ENCODE measurements at places on chromosomes 7 and 10.

- DNase-seq, result no peak
These were observed 371.9 kb downstream of the LRRTM3 start for GRCh38 chr10:67297637-67298181.

- DNase-seq, result peak; percentile 7
These were observed 988.6 kb downstream of the SORCS1 start for GRCh38 chr10:106175760-106176377.

GRCh38 chr10:114220281-114220680, 18.8 kb upstream of the VWA2 start:
- no peak for DNase-seq

DNA sequence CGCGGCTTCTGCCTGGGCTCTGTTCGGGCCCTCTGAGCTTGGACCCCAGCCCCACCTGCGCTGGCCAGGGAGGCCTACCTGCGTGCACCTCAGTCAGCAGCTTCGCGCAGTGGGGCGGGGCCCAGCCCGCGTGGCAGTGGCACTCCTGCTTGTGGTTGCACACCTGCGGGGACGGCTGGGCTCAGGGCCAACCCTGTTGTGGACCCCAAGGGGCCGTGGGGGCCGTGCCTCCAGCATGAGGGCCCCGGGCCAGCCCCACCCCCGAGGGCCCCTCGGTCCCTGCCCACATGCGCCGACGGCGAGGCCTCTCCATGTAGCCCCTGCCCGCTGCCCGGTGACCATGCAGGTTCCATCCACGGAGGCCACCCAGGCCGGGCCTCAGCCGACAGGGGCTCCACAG, 7.3 kb downstream of the ADAM8 start:
- no peak for DNase-seq

DNA sequence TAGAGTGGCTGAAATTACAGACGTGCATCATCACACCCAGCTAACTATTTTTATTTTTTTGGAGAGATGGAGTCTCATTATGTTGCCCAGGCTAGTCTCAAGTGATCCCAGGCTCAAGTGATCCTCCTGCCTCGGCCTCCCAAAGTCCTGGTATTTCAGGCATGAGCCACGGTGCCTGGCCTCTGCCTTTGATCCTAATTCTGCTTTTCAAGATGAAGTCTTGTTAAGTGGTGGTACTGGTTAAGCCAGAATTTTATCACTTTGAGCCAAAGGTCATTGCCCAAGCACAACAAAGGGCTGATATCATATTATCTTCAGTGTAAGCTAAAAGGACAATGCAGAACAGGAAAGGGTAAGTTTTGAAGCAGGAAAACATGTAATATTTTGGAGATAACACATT, 64.2 kb downstream of the MYOF start:
- no peak for DNase-seq

- DNase-seq, result no peak
These were observed 247.7 kb downstream of the MAD1L1 start for GRCh38 chr7:1985042-1985441.

DNA sequence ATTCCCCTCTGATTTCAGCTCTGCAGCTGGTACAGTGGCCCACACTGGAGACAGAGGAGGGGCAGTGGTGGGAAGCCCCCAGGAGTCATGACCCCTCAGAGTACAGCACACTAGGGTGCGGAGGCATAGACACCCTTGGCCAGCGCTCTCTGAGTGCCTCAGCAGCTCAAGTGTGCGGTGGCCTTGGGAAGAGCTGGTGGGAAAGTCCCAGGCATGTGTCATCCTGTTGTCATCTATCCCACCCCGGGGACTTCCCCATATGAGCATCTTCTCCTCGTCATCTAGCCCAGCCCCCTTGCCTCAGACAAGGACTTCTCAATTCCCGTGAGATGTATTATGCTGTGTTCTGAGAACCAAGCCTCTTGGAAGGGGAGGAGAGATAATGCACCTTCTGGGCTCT, 15.6 kb upstream of the PPIF start:
- DNase-seq, result no peak

DNA sequence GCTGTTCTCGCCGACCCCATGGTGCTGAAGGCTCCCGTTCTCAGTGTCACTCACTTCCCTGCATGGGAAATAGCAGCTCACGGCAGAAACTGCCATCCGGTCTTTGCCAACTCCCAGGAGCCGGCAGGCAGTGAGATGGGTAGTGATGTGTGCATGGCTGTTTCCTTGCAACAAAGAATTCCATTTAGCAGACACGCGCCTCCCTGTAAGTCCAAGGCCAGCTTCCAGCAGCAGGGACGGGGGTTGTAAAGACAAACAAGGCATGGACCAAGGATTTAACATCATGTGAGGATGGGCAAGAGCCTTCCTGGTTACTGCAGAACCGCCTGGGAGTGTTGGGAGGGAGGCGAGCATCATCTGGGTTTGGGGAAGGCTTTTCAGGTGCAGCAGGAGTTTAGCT, 273.1 kb downstream of the GLRX3 start:
- DNase-seq, result no peak

DNA sequence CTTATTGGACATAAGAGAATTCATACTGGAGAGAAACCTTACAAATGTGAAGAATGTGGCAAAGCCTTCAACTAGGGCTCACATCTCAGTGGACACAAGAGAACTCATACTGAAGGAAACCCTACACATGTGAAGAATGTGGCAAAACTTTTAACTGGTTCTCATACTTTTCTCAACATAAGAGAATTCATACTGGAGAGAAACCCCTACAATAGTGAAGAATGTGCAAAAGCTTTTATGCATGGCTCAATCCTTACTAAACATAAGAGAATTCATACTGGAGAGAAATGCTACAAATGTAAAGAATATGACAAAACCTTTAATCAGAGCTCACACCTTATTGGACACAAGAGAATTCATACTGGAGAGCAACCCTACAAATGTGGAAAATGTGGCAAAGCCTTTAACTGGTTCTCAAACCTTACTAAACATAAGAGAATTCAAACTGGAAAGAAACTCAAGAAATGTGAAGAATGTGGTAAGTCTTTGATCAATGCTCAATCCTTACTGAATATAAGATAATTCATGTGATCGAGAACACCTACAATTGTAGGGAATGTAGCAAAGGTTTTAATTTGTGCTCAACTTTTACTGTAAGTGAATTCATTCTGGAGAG, 121.8 kb upstream of the ZNF722 start:
- DNase-seq, result no peak

- DNase-seq, result no peak
These were observed 8.5 kb downstream of the SFTPD start for GRCh38 chr10:79940431-79940830.

DNA sequence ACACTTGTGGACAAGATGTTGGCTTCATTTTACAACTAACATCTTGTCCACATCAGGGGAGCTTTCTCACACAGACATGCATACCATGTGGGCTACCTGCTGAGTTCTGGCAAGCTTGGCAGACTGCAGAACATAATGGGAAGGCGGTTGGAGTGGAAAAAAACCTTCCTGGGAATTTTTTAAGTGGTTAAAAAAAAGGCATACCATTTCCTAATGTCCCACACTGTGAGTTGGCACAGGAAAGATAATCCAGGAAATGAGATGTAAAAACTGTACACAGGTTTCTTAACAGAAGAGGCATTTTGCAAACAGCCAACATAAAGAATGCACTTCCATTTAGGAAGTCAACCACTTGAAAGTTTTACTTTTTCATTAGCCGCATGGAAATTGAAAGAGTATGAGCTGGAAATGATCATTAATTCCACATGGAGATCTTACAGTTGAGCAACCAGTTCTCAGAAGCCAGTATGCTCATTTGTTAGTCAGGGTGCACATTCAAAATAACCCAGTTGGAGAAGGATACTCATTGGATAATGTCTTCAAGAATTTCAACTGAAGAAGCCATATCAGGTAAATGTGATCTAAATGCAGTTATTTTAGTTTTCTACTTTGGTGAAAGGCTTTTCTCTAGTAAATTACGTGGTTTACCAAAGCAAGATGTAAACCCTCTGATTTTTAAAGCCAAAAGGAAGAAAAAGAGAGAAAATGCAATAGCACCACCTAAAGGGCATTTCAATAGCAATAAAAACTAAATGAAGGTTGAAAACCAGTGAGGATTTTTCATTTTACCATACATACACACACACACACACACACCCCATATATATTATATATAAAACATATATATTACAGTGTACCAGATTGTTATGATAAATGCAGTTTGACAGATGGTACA, 194.0 kb downstream of the TAX1BP1 start:
- DNase-seq, result no peak

DNA sequence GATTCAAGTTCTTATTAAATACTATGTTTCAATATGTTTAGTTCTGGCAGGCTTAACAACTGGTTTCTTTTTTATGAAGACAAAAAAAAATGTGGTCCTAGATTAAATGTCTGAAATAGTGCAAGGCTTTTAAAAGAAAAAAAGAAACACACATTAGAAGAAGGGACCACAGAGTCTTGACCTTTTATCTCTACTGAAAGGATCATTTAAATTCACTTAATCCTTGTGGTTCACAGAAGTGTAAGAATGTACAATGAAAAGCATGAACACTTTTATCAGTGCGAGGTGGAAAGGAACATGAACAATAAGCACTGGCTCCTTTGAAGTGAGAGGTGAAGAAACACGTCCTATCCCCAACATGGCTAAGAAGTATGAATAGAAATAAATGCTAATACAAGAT, 765.1 kb downstream of the MAGI2 start:
- DNase-seq, result no peak

GRCh38 chr10:43064331-43065075, 12.4 kb upstream of the RET start:
- no peak for DNase-seq

DNA sequence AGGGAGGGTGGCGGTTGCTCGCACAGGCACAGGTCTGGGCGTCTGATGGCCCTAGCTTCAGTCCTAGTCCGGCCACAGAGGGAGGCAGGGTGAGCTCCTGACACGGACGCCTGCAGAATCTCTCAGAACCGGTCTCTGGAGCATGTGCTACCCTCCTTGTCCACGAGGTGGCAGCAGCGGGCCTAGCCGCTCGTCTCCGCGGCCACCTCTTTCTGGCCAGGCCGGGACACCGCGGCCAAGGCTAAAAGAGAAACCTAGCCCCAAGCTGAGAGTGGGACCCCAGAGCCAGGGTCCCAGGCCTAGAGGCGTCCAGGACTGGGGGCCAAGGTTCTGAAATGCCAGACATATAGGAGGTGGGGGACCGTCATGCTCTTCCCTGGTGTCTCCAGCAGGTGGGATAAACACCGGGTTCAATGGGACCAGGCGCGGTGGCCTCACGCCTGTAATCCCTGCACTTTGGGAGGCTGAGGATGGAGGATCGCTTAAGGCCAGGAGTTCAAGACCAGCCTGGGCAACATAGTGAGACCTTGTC, 3.2 kb upstream of the LAT2 start:
- peak; percentile 65 for DNase-seq

- DNase-seq, result no peak
These were observed 12.9 kb upstream of the SNX10 start for GRCh38 chr7:26278770-26279169.

- DNase-seq, result no peak
These were observed 1042.0 kb downstream of the GRM8 start for GRCh38 chr7:126210707-126211106.

Measured in Panc1 (cell line).